Central memory CD8-positive, alpha-beta T cell (primary cell): ENCODE measurements at places on chromosomes 3 and 15.

- DNase-seq, result no peak
- H3K27me3 ChIP-seq, result peaks cover 22% of the 10 kb centered on the region
- no peaks in the 10 kb centered on the region for H3K4me1 ChIP-seq
- no peak overlapping the region for H3K4me3 ChIP-seq
- H3K36me3 ChIP-seq, result peaks cover 2% of the 10 kb centered on the region
Observed at GRCh38 chr3:126551839-126552687, 6.7 kb downstream of the C3orf22 start.

GRCh38 chr3:171688002-171688401 is 122.3 kb downstream of the PLD1 start:
- peaks cover 2% of the 10 kb centered on the region for H3K36me3 ChIP-seq
- H3K4me1 ChIP-seq, result no peaks in the 10 kb centered on the region
- no peak overlapping the region for H3K27ac ChIP-seq

DNA sequence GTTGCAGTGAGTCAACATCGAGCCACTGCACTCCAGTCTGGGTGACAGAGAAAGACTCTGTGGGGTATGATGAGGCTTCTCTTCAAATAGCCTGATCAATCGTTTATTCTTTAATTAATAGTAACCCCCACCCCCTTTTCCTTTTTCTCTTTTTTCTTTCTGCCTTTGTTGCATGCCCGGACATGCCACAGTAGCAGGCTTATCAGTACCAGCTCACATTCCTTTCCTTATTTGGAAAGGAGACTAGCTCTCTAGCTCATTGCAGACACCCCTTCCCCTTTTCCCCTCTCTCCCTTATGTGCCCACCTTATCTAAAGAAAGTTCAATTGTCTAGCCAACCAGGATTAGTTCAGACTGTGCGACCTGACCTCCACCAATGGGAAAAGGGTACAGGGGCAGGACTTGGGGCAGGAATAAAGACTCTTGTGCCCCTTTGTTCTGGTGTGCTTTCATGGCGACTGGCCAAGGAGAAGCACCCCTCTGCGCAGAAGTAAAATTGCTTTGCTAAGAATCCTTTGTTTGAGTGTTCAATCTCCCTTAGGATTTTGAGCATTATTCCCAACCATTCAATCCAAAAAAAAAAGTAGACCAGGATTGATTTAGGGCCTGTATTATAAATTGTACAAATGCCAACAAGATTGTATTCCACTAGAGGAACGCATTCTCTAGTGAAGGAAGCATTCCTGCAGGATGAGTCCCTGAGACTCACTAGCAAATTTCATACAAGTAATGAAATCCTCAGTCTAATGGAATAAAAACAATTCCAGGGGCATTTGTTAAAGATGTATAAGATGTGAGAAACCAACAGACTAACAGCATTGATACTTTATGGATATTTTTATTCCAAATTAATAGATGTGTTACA is 95.8 kb upstream of the SNRPN start:
- no peaks in the 10 kb centered on the region for H3K36me3 ChIP-seq
- H3K4me1 ChIP-seq, result no peaks in the 10 kb centered on the region
- H3K4me3 ChIP-seq, result no peak overlapping the region
- no peak overlapping the region for H3K27ac ChIP-seq

- H3K4me3 ChIP-seq, result no peak overlapping the region
- peaks cover 43% of the 10 kb centered on the region for H3K27me3 ChIP-seq
- H3K36me3 ChIP-seq, result no peaks in the 10 kb centered on the region
- no peak overlapping the region for H3K27ac ChIP-seq
- DNase-seq, result no peak
- no peaks in the 10 kb centered on the region for H3K4me1 ChIP-seq
Observed at GRCh38 chr3:149464542-149465328, 9.8 kb upstream of the TM4SF4 start.

DNA sequence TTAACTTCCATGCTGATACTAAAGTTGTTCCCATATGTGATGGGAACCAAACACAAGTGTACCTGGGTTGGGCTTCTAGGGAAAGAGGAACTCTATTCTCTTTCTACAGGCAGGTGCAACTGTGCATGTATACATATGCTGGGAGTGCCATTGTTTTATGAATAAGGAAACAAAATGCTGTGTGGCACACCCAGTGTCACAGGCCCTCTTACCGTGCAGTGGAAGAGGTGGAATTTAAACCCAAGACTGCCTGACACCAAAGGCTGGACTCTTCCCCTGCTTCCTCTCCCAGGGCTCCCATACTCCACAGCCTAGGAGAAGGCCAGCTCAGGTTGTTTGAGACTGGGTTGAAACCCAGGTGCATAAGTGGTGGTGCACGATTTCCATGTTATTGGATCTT is 1.9 kb upstream of the FETUB start:
- peaks cover 45% of the 10 kb centered on the region for H3K27me3 ChIP-seq
- no peaks in the 10 kb centered on the region for H3K4me1 ChIP-seq
- no peaks in the 10 kb centered on the region for H3K36me3 ChIP-seq
- no peak overlapping the region for H3K27ac ChIP-seq
- H3K4me3 ChIP-seq, result no peak overlapping the region

- no peak overlapping the region for H3K4me3 ChIP-seq
- H3K36me3 ChIP-seq, result peaks cover 1% of the 10 kb centered on the region
- H3K4me1 ChIP-seq, result no peaks in the 10 kb centered on the region
- peaks cover 52% of the 10 kb centered on the region for H3K27me3 ChIP-seq
- no peak for DNase-seq
Observed at GRCh38 chr3:48585411-48585810, 9.7 kb downstream of the COL7A1 start.

- H3K27me3 ChIP-seq, result no peaks in the 10 kb centered on the region
- no peak overlapping the region for H3K4me3 ChIP-seq
- H3K4me1 ChIP-seq, result peaks cover 13% of the 10 kb centered on the region
- H3K27ac ChIP-seq, result peak overlapping the region; percentile 12
- DNase-seq, result no peak
Observed at GRCh38 chr3:41241800-41242571, 42.7 kb downstream of the CTNNB1 start.

DNA sequence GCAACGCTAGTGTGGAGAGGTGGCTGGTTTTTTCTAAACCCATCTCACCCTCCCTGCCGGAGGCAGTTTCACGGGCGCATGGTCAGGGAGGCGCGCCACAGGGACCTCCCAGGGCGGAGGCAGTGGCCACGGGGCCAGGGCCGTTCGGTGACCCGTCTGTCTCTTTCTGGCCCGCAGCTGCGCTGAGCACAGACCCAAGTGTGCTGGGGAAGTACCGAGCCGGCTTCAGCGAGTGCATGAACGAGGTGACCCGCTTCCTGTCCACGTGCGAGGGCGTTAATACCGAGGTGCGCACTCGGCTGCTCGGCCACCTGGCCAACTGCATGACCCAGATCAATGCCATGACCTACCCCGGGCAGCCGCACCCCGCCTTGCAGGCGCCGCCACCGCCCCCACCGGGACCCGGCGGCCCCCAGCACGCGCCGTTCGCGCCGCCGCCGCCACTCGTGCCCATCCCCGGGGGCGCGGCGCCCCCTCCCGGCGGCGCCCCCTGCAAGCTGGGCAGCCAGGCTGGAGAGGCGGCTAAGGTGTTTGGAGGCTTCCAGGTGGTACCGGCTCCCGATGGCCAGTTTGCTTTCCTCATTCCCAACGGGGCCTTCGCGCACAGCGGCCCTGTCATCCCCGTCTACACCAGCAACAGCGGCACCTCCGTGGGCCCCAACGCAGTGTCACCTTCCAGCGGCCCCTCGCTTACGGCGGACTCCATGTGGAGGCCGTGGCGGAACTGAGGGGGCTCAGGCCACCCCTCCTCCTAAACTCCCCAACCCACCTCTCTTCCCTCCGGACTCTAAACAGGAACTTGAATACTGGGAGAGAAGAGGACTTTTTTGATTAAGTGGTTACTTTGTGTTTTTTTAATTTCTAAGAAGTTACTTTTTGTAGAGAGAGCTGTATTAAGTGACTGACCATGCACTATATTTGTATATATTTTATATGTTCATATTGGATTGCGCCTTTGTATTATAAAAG is 1.8 kb downstream of the HES1 start:
- no peak for DNase-seq
- peaks cover 39% of the 10 kb centered on the region for H3K4me1 ChIP-seq
- peak overlapping the region; percentile 83 for H3K27ac ChIP-seq
- H3K36me3 ChIP-seq, result peaks cover 15% of the 10 kb centered on the region

DNA sequence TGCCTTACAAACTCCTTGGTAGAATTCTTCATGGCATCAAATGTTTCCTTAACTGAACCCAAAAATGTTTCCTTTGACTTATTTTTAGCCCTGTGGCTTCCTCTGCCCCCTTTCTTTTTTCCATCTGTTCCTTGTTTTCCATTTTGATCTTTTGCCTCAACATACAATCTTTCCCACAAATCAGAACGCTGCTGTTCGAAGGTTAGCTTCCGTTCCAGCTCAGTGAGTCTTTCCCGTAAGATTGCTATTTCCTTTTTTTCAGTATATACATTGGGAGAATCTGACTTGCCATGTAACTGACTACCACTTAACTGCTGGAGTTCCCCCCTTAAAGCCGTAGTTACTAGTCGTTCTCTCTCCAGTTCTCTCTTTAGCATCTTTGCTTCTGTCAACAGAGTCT is 41.2 kb downstream of the PIGB start:
- no peak overlapping the region for H3K4me3 ChIP-seq
- H3K27me3 ChIP-seq, result no peaks in the 10 kb centered on the region
- no peaks in the 10 kb centered on the region for H3K4me1 ChIP-seq
- H3K27ac ChIP-seq, result peak overlapping the region; percentile 13

DNA sequence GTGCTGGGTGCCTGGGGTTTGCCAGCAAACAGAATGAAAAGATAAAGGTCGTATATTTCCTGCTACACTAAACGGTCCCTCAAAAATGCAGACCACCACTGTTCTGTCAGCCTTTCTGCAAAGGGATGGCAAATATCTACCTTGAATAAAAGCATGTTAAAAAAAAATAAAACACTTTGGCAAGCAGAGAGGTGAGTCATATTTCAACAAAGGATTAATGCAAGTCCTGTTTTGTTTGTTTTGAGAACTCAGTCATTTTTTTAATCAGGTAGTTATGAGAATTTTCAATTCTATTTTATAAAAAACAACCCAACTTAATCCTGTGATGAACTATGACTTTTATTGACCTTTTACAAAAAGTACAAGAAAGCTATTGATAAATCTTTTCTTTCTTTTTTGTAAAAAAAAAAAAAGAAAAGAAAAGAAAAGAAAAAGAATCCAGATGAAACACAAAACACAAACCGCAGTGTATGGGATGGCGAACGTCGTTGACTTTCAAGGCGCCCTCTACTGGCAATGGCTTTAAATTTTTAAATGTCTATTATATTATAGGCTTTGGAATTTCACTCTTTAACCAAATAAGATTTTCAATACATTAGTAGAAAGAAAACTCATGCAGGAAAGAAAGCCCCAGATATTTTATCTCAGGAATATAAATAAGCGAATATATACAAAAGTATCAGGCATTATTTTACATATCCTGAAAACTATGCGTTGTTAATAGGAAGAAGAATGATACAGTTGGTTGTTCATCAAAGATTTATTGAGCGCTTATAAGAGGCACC is 87.8 kb downstream of the NCEH1 start:
- H3K27me3 ChIP-seq, result no peaks in the 10 kb centered on the region
- no peaks in the 10 kb centered on the region for H3K4me1 ChIP-seq
- no peaks in the 10 kb centered on the region for H3K36me3 ChIP-seq
- no peak for DNase-seq
- no peak overlapping the region for H3K4me3 ChIP-seq

DNA sequence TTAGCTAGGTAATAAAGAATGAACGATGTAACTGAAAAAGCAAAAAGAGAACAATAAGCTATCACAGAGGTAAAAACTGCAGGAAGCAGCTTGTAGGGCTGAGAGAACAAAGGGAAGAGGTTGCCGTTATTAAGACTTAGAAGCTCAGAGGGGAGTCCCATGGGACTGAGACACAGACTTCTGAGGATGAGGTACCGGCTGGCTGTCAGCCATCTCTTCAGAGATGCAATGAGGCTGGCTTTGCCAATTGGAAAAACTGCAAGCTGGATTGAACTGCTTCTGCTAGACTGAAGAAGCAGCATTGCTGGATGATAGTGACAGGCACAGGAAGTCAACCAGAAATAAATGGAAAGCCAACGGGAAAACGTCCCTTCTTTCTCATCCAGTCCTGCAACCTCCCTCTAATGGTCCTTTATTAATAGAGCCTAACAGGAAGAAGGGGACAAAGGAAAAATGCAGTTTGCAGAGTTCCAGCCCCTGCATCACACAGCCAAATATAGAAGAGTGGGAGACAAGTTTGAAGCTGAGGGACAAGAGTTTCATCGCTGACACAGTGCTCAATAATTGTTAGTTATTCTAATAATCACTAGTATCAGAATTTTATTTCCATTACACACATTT is 21.1 kb upstream of the KLHL6 start:
- no peak overlapping the region for H3K27ac ChIP-seq
- H3K27me3 ChIP-seq, result peaks cover 17% of the 10 kb centered on the region
- peaks cover 3% of the 10 kb centered on the region for H3K36me3 ChIP-seq
- H3K4me3 ChIP-seq, result no peak overlapping the region
- no peak for DNase-seq
- peaks cover 15% of the 10 kb centered on the region for H3K4me1 ChIP-seq

- no peak overlapping the region for H3K27ac ChIP-seq
- no peaks in the 10 kb centered on the region for H3K4me1 ChIP-seq
- no peaks in the 10 kb centered on the region for H3K36me3 ChIP-seq
- no peak for DNase-seq
Observed at GRCh38 chr3:116339441-116340028, 105.8 kb downstream of the LSAMP start.

GRCh38 chr15:83764201-83764838 is 110.4 kb downstream of the ADAMTSL3 start:
- no peak overlapping the region for H3K4me3 ChIP-seq
- H3K27me3 ChIP-seq, result peaks cover 6% of the 10 kb centered on the region
- H3K27ac ChIP-seq, result no peak overlapping the region
- DNase-seq, result no peak
- no peaks in the 10 kb centered on the region for H3K4me1 ChIP-seq
- peaks cover 2% of the 10 kb centered on the region for H3K36me3 ChIP-seq

- no peaks in the 10 kb centered on the region for H3K4me1 ChIP-seq
- no peaks in the 10 kb centered on the region for H3K36me3 ChIP-seq
- DNase-seq, result no peak
- no peak overlapping the region for H3K27ac ChIP-seq
Observed at GRCh38 chr15:47409600-47409999, 307.7 kb upstream of the SEMA6D start.

- no peak overlapping the region for H3K27ac ChIP-seq
- no peak for DNase-seq
- peaks cover 9% of the 10 kb centered on the region for H3K4me1 ChIP-seq
- H3K4me3 ChIP-seq, result no peak overlapping the region
Observed at GRCh38 chr3:112638327-112639020, 2.5 kb downstream of the CCDC80 start.

- H3K27ac ChIP-seq, result no peak overlapping the region
- H3K36me3 ChIP-seq, result peaks cover under 1% of the 10 kb centered on the region
Observed at GRCh38 chr3:95474338-95474737, 1340.1 kb upstream of the EPHA6 start.

DNA sequence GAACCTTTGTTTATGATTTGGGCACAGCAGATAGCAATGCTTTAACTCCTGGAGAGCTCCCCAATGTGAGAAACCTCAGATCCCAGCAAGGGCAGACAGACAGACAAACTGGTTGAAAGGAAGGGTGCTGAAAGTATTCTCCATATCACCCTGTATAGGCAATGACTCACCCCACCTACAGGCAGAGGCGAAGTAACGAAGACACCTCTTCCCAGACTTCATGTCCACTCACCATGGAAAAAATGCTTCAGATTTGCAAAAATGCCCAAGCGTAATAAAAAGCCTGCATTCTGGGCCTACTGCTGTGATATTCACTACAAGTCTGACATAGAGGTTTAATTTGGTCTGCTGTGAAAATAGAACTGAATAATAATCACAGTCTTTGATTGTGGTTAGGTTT is 50.5 kb downstream of the THBS1 start:
- H3K36me3 ChIP-seq, result peaks cover 2% of the 10 kb centered on the region
- peak overlapping the region; percentile 76 for H3K27ac ChIP-seq
- no peak for DNase-seq
- H3K4me1 ChIP-seq, result peaks cover 50% of the 10 kb centered on the region

- H3K27ac ChIP-seq, result no peak overlapping the region
- no peak for DNase-seq
- peaks cover 17% of the 10 kb centered on the region for H3K27me3 ChIP-seq
- no peaks in the 10 kb centered on the region for H3K4me1 ChIP-seq
- H3K4me3 ChIP-seq, result no peak overlapping the region
Observed at GRCh38 chr3:190369668-190370295, 18.2 kb upstream of the CLDN16 start.
